ENCODE measurements at places on chromosomes 16 and 17. TPM values are rescaled to one million over a fixed set of nuclear protein-coding genes. Genes with fewer than 3 reads are reported as not detected.
A peak's percentile ranks its signal among the peaks of the same experiment; 100 is the strongest.

DNA sequence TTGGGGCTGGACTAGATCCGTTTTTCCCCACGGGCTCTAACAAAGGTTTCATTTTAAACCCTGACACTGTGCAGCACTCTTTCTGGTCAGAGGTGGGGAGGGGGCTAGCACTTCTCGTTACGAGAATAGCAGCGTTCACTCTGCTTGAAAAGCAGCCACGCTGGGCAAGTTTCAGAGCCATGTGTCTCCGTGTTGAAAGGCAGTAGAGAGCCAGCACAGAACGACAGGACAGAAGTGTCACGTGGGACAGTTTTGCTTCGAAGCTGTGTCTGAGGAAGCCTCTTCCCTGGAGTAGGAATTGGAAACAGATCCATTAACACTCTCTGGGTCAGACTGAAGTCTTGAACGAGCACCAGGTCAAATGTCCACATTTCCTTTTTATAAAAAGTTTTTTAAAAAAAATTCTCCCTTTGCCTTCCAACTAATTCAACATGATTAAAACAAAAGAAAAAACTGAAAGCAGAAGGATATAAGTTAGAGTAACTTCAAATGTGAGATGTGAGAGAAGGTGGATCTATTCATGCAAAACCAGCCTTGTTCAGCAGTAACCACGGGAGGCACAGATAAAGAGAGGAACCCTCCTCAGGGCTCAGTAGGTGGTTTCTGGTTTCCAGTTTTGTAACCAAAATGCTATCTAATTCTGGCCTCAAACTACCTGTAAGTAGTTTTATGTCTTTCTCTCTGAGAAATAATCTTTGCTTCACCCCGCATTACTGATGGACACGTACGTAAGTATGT, 65.0 kb downstream of the SMG6 start:
- DNase-seq, result peak; percentile 51

- peak; percentile 90 for DNase-seq
Observed at GRCh38 chr17:65553009-65553645, 8.3 kb downstream of the AXIN2 start.

- no peak for DNase-seq
Observed at GRCh38 chr16:49341706-49342105, 31.9 kb upstream of the C16orf78 start.

DNA sequence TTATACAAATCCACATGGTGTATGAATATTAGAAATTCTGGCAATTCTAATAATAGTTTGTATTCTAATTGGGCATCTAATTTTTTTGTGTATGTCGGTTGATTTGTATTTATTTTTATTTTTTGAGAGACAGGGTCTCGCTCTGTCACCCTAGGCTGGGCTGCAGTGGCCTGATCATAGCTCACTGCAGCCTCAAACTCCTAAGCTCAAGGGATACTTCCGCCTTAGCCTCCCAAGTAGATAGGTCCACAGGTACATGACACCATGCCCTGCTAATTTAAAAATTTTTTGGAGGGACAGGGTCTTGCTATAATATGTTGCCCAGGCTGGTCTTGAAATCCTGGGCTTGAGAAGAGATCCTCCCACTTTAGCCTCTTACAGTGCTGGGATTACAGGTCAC, 104.6 kb downstream of the TRIM37 start:
- DNase-seq, result no peak

GRCh38 chr17:38663125-38663751, 11.5 kb downstream of the EPOP start:
- peak; percentile 66 for DNase-seq

DNA sequence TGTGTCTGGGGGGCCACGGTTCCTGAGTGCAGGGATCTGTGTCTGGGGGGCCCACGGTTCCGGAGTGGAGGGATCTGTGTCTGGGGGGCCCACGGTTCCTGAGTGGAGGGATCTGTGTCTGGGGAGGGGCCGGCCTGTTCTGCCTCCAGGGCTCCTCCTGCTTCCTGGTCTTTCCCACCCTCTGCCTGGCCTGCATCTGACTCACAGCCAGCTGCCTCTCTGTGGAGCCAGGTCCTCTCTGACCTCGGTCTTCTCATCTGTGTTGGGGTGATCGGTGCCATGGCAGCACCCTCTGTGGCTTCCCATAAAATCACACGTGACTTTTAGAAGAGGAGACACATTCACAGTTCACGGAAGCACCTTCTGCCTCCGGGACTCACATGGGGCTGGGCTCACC, 50.3 kb downstream of the ZFPM1 start:
- peak; percentile 15 for DNase-seq

Gene EXOC3L1
- total RNA-seq, result not detected

GRCh38 chr17:39872751-39873150, 4.7 kb downstream of the ZPBP2 start:
- peak; percentile 78 for DNase-seq

GRCh38 chr17:83091257-83092141, 12.1 kb downstream of the METRNL start:
- DNase-seq, result peak; percentile 72

DNA sequence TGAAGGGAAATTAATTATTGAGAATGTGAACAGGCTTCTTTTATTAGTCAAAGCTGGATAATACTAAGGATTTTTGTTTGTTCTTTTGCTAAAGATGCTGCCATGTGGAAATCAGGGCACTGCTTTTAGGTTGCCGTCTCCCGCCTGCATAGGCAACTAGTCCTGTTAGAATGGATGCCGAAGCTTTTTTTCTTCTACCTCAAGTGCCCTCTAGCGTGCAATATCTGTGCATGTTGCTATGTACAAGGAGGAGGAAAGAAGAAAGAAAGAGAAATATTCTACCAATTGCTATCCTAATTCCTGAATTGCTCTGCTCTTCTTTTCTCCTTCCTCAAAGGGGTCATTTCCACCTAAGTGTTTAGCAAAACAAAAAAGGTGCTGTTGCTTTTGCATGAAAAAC, 5.2 kb upstream of the CDH8 start:
- DNase-seq, result peak; percentile 56

DNA sequence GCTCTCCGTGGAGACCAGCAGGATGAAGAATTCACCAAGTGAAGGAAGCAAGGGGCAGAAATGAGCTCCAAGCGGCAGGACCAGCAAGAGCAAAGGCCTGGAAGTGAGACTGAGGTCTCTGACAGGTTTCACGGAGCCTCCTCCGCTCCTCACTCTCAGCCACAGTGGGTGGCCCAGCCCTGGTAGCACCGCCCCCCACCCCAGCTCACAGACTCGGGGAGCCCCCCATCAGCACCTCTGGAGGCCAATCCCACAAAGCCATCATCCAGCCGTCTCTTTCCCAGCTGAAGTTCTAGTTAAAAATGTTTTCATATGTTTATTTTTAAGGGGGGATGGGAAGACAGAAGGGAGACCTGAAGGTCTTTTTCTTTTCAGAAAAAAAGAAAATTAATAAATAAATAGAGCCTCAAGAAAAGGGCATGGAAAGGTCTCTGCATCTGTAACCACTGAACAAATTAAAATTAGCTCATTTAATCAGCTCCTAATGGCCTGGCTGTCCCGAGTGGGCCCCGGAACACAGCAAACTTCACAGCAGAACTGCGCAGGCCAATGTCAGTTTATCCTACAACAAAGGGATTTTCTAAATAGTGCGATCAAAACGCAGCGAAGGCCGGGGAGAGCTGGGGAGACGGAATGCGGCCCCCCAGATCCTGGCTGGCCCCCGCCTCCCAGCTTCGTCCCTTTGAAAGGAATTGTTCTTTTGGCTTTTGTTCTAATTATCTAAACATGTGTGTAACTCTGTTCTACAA, 190.3 kb downstream of the ZNF423 start:
- DNase-seq, result no peak

DNA sequence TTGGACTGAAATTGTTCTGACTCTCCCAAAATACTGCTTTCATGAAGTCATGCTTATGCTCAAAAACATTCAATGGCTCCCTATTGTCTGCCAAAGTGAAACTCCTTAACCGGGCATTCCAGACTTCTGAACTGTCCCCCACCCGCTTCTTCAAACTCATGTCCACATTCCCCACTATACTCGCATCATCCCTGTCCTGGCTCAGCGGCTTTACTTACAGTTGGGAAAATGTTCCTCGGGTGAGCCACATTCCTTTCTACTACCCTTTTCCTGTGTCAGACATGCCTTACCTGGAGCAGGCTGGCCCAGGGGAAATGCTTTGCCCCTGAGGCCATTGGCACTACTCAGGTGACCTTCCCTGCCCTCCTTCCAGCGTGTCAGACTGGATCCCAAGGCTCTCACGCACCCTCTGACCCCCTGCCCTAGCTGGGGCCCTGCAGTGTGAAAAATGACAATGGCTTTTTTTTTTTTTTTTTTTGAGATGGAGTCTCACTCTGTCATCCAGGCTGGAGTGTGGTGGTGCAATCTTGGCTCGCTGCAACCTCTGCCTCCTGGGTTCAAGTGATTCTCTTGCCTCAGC, 5.3 kb downstream of the CYGB start:
- DNase-seq, result no peak

Gene CCDC144A
- 3.5 TPM for total RNA-seq

GRCh38 chr17:42803074-42803883, 4.6 kb downstream of the CNTD1 start:
- no peak for DNase-seq

Data from GM23248 (cell line).